Activated T-cell treated with anti-CD3 and anti-CD28 coated beads, Interleukin-2, amount 50 U/mL, for 1 hour (primary cell): ENCODE measurements at places on chromosomes 4 and X.

DNA sequence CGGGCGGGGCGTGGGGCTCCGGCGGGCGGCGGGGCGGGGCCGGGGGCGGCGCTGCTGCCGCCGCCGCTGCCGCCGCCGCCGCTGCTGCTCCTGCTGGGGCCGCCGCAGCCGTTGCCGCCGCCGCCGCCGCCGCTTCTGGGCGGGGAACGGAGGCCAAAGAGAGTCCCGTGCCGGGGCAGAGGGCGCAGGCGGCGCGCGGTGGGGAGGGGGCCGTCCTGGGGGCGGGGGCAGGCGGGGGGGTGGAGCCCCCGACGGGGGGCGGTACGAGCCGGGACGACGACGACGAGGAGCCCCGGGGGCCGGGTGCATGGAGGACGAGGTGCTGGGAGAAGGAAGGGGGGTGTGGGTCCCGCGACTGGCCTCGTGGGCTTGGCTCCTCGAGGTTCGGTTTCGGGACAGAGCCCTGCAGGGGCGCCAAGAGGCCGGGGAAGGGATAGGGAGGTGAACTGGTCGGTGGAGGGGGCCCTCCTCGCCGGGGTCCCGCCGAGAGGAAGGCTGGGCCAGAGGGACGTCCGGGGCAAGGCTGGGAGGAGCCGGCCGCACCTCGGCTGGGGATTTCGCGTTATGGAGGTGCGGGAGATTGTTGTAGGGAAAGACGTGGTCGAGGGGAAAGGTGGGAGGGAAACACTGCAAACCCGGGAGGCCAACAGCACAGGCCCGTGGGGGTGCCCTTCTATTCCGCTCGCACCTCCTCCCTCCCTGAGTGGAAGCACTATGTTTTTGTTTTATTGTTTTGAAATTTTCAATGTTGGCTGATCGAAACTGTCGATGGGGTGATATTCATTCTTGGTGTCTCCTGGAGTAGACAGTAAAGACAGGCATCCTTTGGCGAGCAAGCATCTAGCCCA is 1.9 kb downstream of the BCORL1 start:
- DNase-seq = peak; percentile 57

- no peak for DNase-seq
These were observed 29.4 kb downstream of the UVSSA start for GRCh38 chr4:1376391-1376840.

GRCh38 chr4:6475492-6476020 is 3.1 kb upstream of the PPP2R2C start:
- DNase-seq = no peak

GRCh38 chr4:141246683-141247429 is 26.2 kb downstream of the ZNF330 start:
- DNase-seq = no peak

DNA sequence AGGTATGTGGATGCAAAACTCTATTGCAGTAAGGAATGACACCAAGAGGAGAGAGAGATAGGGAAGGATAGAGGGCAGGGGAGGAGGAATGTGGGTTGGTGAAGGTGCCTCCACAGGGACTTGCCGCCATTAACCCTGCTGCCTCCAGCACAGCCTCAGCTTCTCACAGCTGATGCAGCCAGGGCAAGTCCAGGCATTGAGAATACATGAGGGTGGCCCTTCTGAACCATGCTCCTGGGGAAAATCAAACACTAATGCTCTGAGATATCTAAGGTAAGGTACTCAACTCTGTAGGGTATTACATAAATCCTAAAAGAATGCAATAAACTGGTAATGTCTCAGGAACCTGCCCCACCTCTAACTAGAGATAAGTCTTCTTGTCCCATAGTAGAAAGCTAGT is 28.7 kb downstream of the UGT2B7 start:
- DNase-seq = no peak

GRCh38 chr4:37441231-37442061 is 196.9 kb downstream of the NWD2 start:
- DNase-seq = no peak

DNA sequence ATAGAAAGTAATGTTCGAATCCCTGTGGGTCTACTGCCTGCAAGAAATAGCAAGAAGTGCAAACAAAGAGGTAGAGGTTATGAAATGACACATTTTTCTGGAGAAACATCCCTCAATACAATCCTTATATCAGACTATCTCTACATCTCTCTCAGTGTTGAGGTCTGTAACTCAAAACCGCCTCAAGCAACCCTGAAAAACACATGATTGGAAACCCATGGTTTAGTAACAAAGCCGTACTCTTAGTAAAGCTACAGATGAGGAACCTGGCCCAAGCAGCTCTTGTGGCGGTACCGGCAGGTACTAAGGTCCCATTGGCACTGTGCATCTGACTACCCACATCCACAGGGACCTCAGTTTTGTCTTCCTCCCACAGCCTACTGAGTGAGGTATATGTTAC is 53.9 kb downstream of the IRF2 start:
- DNase-seq = no peak

DNA sequence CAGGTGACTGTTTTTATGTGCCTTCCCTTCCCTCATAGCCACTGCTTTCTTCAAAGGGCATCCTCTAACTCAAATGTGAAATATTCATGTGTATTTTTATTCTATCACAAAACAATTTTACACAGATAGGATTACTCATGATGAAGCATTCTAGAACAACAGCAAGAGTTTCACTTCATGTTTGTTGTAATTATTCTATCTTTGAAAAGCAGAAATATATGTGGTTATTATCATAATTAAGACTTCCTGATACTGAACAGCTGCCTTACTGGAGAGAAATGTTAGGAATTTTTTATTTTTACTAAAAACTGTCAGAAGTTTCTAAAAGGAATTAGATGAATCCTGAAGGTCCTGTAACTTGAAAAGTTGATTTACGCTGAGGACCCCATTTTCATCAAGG is 229.1 kb downstream of the PALLD start:
- no peak for DNase-seq

GRCh38 chr4:184362396-184362795 is 112.0 kb downstream of the IRF2 start:
- DNase-seq = no peak
